ENCODE measurements at places on chromosomes 13 and 19.

DNA sequence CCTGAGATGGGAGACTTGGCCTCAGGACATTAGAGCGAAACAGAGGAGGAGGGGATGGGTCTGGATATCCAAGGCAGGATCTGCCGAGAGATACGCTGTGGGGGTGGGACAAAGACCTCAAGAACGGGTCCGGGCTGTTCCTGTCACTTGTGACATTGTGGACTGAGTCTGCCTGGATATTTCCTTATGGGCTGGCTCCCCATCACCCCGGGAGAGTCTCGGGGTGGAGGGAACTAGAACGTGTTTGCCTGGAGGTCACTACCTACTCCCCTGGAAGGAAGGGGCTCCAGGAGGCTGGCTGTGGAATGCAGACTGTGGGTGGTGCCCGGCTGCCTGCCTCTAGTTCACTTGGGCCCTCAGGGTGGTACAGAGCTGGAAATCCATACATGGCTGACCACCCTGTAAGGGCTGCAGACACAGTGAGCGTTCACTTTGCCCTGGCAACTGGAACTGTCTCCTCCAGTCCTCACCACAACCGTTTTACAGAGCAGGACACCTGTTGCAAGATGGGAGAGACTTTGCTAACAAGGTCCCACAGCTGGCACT, 26.4 kb downstream of the DNM2 start:
- DNase-seq: peak; percentile 72

GRCh38 chr13:110326263-110326904, 19.3 kb downstream of the COL4A2 start:
- no peak for DNase-seq

DNA sequence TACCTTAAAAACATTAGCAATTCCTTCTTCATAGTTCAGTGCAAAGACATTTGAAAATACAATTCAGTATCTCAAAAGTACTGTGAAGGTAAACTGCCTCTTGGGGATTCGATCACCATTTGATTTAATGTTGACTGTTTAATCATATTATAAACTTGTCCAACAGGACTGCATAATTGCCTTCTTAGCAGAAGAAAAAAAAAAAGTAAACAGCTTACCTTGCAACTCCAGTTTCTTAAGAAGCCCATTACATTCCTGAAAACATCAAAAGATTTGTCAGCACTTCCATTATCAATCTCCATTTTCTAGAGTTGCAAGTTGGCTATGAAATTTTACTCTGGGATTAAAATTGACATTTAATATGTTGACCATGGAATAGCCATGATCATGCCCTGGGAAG, 1154.6 kb downstream of the OLFM4 start:
- no peak for DNase-seq

- DNase-seq: no peak
These were observed 27.0 kb downstream of the TEX29 start for GRCh38 chr13:111347438-111347837.

GRCh38 chr13:114341003-114341777, 26.9 kb downstream of the CHAMP1 start:
- no peak for DNase-seq

Data from ELF-1 (cell line).